Natural killer cell (primary cell): ENCODE measurements at places on chromosomes 13 and 19.

DNA sequence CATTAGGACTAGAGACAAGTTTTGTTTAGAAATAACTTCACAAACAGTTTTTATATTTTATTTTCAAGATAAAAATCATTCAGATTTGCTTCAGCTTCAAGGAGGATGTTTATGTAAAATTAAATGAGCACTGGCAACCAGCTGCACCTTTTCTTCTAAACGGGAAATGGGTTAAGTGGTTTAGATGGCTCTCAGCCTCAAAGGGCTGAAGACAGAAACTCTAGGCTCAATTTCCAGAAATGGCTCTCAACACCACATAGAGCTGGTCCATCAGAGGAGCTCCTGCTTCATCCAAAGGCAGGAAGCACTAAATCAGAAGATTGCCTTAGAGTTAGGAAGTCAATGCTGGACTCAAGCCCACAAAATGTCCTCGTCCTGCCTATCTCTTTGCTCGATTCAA is 74.7 kb downstream of the ZNF429 start:
- peaks cover 15% of the 10 kb centered on the region for H3K4me1 ChIP-seq
- H3K27ac ChIP-seq: no peak overlapping the region
- H3K27me3 ChIP-seq: no peaks in the 10 kb centered on the region
- H3K36me3 ChIP-seq: no peaks in the 10 kb centered on the region
- no peak for DNase-seq
- no peak overlapping the region for H3K4me3 ChIP-seq

DNA sequence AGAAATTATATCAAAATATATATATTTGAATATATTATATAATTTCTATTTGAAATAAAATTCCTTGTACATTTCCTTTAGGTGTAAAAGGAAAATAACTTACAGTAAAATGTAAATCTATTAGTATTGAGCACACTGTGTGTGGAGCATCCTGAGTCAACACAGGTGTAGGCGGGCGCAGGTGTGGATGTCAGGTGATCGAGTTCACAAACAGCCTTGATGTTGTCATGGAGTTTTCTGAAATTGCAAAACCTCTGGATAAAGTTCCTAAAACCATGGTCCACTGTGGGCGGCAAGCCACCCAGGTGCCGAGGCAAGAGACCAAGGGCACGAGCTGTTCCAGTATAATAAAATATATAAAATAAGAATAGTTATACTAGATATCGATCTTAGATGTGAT is 27.7 kb upstream of the MCF2L start:
- no peak overlapping the region for H3K4me3 ChIP-seq
- H3K27ac ChIP-seq: no peak overlapping the region
- DNase-seq: no peak

GRCh38 chr13:88042489-88042888 is 371.3 kb downstream of the SLITRK5 start:
- H3K4me1 ChIP-seq: no peaks in the 10 kb centered on the region
- DNase-seq: no peak
- no peaks in the 10 kb centered on the region for H3K36me3 ChIP-seq
- H3K27me3 ChIP-seq: no peaks in the 10 kb centered on the region
- H3K4me3 ChIP-seq: no peak overlapping the region
- H3K27ac ChIP-seq: no peak overlapping the region

GRCh38 chr13:44263751-44264620 is 109.6 kb upstream of the SERP2 start:
- H3K4me3 ChIP-seq: no peak overlapping the region
- no peaks in the 10 kb centered on the region for H3K27me3 ChIP-seq
- no peaks in the 10 kb centered on the region for H3K36me3 ChIP-seq
- peaks cover 11% of the 10 kb centered on the region for H3K4me1 ChIP-seq

GRCh38 chr19:38224014-38224862 is at the start of gene DPF1:
TSS of gene DPF1 (minus strand) at chr19:38224222. CDS start at chr19:38224142, 80 bp downstream.
- peaks cover 65% of the 10 kb centered on the region for H3K27me3 ChIP-seq
- H3K27ac ChIP-seq: no peak within 1 kb of the TSS
- H3K4me1 ChIP-seq: peaks cover 20% of the 10 kb centered on the region
- H3K4me3 ChIP-seq: no peak within 1 kb of the TSS

GRCh38 chr19:14480700-14481079 is 5.5 kb upstream of the PTGER1 start:
- no peak overlapping the region for H3K27ac ChIP-seq
- peaks cover 13% of the 10 kb centered on the region for H3K36me3 ChIP-seq
- H3K4me3 ChIP-seq: no peak overlapping the region
- peak; percentile 26 for DNase-seq
- peaks cover 32% of the 10 kb centered on the region for H3K4me1 ChIP-seq
- no peaks in the 10 kb centered on the region for H3K27me3 ChIP-seq

DNA sequence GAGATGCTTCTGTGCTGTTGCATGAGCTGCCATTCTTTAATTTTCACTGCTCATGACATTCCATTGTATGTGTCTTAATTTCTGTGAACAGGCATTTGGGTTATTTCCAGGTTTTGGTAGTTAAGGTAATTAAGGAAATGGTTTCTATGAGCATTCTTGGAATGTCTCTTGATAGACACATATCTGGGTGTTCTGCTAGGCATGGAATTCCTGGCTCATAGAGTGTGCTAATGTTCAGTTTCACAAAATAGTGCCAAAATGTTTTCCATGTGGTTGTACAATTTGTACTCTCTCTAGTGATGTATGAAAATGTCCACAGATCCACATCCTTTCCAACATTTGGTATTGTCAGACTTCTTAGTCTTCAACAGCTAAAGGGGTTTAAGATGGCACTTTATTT is 680.9 kb upstream of the SGCG start:
- H3K27me3 ChIP-seq: no peaks in the 10 kb centered on the region
- H3K36me3 ChIP-seq: no peaks in the 10 kb centered on the region
- H3K4me3 ChIP-seq: no peak overlapping the region

DNA sequence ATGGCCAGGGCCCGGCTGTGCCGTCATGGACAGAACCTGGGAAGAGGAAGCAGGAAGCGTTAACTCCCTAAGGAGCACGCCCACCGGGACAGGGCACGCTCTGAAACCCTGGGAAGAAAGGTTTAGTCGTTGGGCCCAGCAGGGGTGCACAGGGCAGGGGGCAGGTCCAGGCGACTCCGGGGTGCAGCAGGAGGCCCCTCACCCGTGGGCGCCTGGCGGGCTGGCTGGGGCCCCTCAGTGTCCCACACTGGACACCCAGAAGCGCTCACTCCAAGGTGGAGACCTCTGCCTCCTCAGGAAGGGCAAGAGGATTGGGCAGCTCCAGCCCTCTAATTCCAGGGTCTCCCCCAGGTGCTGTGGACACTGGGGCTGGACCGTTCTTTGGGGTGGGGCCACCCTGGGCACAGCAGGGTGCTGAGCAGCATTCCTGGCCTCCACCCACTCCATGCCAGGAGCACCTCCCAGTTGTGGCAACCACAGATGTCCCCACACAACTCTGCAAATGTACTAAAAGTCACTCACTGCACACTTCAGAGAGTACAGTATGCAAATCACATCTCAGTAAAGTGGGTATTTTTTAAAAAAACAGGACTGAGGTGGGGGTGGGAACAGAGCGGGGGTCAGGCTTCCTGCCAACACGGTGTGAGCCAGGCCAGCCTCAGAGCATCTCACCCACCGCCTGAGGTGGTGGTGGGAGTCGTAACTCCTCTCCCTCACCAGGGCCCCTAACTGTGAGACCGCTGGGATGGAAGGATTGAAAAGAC is 35.2 kb downstream of the PIP5K1C start:
- peaks cover 8% of the 10 kb centered on the region for H3K36me3 ChIP-seq
- H3K27me3 ChIP-seq: no peaks in the 10 kb centered on the region
- peaks cover 15% of the 10 kb centered on the region for H3K4me1 ChIP-seq
- DNase-seq: no peak
- H3K27ac ChIP-seq: no peak overlapping the region

- no peaks in the 10 kb centered on the region for H3K4me1 ChIP-seq
- no peak overlapping the region for H3K4me3 ChIP-seq
- H3K27me3 ChIP-seq: no peaks in the 10 kb centered on the region
- no peak for DNase-seq
- H3K27ac ChIP-seq: no peak overlapping the region
These were observed 717.7 kb upstream of the ATXN8OS start for GRCh38 chr13:69389899-69390298.

- H3K4me1 ChIP-seq: no peaks in the 10 kb centered on the region
- peaks cover 2% of the 10 kb centered on the region for H3K27me3 ChIP-seq
- DNase-seq: no peak
- no peak overlapping the region for H3K27ac ChIP-seq
- H3K36me3 ChIP-seq: no peaks in the 10 kb centered on the region
These were observed 81.1 kb downstream of the CACNA1A start for GRCh38 chr19:13425151-13425550.

GRCh38 chr13:47277774-47278173 is 380.9 kb upstream of the HTR2A start:
- H3K27ac ChIP-seq: no peak overlapping the region
- H3K36me3 ChIP-seq: no peaks in the 10 kb centered on the region
- H3K4me3 ChIP-seq: no peak overlapping the region
- no peaks in the 10 kb centered on the region for H3K4me1 ChIP-seq
- no peak for DNase-seq
- H3K27me3 ChIP-seq: no peaks in the 10 kb centered on the region

- H3K36me3 ChIP-seq: no peaks in the 10 kb centered on the region
- DNase-seq: no peak
- no peak overlapping the region for H3K27ac ChIP-seq
- H3K4me3 ChIP-seq: no peak overlapping the region
These were observed 33.9 kb upstream of the SLC7A10 start for GRCh38 chr19:33259539-33259938.

DNA sequence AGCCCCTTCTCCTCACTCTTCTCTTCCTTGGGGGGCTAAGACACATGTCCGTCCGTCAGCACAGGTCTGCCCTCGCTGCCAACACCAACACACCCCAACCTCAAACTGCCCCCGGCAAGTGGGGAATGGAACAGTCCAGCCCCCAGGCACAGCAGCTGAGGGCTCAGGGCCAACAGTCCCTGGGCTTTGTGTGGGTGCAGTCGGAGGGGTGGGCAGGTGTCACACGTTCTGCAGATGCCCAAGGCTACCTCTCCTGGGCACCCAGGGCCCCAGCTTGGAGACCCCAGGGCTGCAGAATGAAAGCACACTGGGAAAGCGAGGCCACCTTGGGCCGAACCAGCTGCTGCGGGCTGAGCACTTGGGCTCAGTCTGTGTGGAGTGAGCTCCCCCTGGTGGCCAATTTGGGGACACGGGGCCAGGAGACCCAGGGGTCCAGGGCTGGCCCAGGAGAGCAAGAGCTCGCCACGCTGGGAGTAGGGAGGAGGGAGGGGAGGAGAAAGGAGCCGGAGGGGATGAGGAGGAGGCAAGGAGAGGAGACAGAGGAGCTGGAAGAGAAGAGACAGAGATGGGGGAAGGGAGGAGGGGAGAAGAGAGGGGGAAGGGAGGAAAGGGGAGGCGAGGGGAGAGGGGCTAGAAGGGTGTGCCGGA is 14.0 kb upstream of the ATP8B3 start:
- no peak overlapping the region for H3K27ac ChIP-seq
- H3K4me1 ChIP-seq: peaks cover 9% of the 10 kb centered on the region
- H3K27me3 ChIP-seq: no peaks in the 10 kb centered on the region
- H3K4me3 ChIP-seq: no peak overlapping the region
- H3K36me3 ChIP-seq: peaks cover 41% of the 10 kb centered on the region
- DNase-seq: peak; percentile 73

DNA sequence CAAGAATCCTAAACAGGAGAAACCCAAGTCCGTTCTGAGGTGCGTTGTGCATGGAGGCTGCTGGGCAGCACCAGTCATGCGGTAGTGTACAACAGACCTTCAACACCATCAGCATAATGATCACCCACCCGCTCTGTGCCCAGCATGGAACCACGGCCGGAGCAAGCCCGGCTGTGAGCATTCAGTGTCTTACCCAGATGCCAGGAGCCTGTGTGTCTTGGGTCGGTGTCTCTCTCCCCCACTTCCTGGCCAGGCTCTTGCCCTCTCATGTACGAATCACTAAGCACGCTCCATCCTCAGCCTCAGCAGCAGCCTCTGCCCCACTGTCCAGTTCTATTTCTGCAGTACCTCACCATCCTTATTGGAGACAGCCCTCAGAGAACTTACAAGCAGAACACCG is 231.6 kb upstream of the IRS2 start:
- no peaks in the 10 kb centered on the region for H3K4me1 ChIP-seq
- H3K4me3 ChIP-seq: no peak overlapping the region
- H3K27ac ChIP-seq: no peak overlapping the region
- no peak for DNase-seq

DNA sequence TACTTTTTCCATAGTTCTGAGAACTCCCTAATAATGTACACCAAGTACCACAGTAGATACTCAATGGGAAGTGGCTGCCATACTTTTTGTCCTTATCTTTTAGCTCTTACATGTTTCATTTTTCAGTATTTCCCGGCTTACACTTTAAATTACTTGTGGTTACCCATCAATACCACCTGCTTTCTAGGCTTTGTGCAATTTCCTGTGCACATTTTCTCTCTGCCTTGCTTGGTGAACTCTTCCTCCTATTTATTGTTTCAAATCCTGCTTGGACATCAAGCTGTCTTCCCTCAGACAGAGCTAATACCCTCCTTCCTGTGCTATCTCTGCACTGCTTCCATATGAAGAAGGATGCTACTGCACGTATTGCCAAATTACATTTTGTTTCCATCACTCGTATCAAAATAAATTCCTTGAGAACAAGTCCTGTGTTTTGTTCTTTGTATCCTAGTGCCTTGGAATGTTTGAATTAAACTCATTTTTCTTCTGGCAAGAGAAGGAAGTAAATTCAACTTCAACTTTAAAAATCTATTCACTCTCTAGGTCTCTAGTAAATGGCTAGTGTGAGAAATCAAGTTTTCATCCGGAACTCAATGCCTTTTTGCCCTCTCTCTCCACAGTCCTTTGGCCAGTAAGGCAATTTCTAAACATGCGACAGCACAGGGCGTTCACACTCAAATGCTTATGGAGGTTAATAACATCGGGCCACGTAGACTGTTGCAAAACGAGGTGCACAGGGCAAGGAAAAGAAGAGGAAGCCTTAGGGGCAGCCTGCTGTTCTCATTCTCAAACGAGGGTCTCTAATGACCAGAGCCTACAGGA is 5.6 kb downstream of the ZAR1L start:
- H3K27me3 ChIP-seq: no peaks in the 10 kb centered on the region
- H3K4me3 ChIP-seq: no peak overlapping the region
- H3K4me1 ChIP-seq: peaks cover 8% of the 10 kb centered on the region
- no peak overlapping the region for H3K27ac ChIP-seq

GRCh38 chr19:46571495-46571894 is 29.6 kb upstream of the CALM3 start:
- H3K4me1 ChIP-seq: no peaks in the 10 kb centered on the region
- H3K36me3 ChIP-seq: no peaks in the 10 kb centered on the region

- no peaks in the 10 kb centered on the region for H3K27me3 ChIP-seq
- no peak overlapping the region for H3K27ac ChIP-seq
- no peaks in the 10 kb centered on the region for H3K36me3 ChIP-seq
- H3K4me1 ChIP-seq: no peaks in the 10 kb centered on the region
- no peak for DNase-seq
These were observed 748.2 kb upstream of the SLITRK1 start for GRCh38 chr13:84630476-84630875.

DNA sequence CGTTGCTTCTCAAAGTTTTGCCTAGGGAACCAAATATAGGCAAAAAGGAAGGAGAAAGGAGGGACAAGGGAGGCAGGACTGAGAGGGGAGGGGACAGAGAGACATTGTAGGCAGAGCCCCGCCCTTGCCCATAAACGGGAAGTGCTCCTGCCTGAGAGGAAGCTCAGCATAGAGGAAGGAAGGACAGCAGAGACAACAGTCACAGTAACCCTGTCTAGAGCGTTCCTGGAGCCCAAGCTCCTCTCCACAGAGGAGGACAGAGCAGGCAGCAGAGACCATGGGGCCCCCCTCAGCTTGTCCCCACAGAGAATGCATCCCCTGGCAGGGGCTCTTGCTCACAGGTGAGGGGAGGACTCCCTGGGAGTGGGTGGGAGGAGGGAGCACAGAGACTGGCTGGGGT is at the start of gene CEACAM21:
TSS of gene CEACAM21 (plus strand) at position 169 of the 400 bp plus-strand sequence. CDS start at position 278, 109 bp downstream.
- H3K27ac ChIP-seq: peak within 1 kb of the TSS; percentile 10
- H3K4me3 ChIP-seq: peak within 1 kb of the TSS; percentile 8
- H3K27me3 ChIP-seq: no peaks in the 10 kb centered on the region
- H3K36me3 ChIP-seq: peaks cover 44% of the 10 kb centered on the region
- peaks cover 16% of the 10 kb centered on the region for H3K4me1 ChIP-seq
